EH (cell line): ENCODE measurements at places on chromosomes 1 and 21.

GRCh38 chr1:228511546-228512445 is 24.6 kb downstream of the RNF187 start:
- no peak for DNase-seq

- DNase-seq = peak; percentile 54
These were observed 22.9 kb downstream of the TSHB start for GRCh38 chr1:115052454-115053083.

GRCh38 chr1:43348343-43348808 is 10.4 kb upstream of the CDC20 start:
- no peak for DNase-seq

DNA sequence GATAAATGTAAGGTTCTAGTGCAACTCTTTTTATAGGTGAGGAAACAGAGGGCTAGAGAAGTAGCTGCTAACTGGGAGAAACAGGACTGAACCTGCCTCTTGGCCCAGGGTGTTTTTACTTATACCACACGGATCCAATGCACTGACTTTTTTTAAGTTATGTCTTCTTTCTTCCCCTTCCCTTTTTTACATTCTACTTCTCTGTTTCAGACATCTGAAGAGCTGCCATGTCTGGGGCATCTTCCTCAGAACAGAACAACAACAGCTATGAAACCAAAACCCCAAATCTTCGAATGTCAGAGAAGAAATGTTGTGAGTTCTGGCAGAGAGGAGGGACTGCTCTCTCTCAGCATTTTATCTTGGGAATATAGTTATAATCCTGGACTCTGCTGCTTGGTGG is 1.4 kb downstream of the PFKFB2 start:
- DNase-seq = no peak

DNA sequence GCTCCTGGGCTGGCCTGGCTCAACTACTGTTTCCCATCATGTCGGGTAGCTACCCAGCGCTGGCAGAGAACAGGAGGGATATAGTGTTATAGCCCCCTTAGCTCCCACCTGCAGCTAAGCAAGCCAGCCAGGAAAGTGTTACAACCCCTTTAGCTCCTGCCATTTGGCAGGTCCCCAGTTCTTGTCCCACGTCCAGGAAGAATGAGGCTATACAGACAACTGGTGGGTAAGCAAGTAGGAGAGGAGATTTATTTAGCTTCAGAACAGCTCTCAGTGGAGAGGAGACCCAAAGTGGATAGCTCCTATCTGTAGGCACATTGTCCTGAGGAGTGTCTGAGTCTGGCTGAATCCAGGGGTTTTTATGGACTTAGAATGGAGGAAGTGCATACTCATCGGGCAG is 741.1 kb upstream of the B3GALT2 start:
- no peak for DNase-seq

DNA sequence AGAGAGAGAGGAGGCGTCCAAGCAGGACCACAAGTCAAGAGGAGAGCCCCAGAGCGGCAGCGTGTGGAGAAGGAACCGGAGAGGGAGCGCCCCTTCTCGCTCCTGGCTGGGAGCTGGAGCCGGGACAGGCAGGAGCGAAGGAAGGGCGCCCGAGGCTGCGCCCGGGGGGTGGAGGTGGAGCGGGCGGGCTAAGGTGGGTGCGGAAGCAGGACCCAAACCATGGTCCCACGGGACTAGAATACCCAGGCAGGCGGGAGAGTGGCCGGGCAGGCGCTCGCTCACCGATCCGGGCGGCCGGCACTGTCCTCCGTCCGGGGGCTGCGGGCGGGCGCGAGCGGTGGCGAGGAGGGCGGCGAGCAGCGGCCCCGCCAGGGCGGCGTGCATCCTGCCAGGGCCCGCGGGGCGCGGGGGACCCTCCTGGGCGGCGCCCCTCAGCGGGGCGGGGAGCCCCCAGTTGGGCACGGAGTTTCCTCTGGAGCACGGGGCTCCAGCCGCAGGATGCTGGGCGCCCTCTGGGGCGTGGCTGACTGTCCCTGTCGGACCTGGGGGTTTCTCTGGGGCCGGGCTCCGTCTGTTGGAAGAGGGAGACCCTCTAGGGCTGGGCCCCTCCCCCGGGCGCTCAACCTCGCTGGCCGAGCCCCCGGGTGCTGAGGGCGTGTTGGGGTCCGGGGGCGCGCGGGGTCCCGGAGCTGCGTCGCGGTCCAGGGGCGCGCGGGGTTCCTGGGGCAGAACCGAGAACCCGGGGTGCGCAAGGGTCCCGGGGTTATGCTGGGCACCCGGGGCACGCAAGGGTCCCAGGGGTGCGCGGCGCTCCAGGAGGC is 569 bp downstream of the TRABD2B start:
- DNase-seq = no peak

GRCh38 chr1:19407494-19408096 is 77.7 kb downstream of the CAPZB start:
- DNase-seq = no peak

DNA sequence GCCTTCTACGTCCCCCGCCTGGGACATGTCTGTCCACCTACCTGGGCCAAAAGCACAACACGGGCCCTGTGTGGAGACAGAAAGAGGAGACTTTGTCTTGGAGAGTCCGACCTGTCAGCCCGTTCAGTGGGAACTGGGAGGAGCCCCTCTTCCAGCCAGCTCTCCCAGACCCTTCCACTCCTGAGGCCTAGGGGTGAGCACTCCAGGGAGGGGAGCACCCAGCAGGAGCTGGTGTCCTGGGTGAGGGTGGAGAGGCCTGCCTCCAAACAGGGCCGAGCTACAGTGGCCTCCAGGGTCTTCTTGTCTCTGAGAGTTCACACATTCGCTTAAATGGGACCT is 546 bp downstream of the SPOCD1 start:
- DNase-seq = no peak

DNA sequence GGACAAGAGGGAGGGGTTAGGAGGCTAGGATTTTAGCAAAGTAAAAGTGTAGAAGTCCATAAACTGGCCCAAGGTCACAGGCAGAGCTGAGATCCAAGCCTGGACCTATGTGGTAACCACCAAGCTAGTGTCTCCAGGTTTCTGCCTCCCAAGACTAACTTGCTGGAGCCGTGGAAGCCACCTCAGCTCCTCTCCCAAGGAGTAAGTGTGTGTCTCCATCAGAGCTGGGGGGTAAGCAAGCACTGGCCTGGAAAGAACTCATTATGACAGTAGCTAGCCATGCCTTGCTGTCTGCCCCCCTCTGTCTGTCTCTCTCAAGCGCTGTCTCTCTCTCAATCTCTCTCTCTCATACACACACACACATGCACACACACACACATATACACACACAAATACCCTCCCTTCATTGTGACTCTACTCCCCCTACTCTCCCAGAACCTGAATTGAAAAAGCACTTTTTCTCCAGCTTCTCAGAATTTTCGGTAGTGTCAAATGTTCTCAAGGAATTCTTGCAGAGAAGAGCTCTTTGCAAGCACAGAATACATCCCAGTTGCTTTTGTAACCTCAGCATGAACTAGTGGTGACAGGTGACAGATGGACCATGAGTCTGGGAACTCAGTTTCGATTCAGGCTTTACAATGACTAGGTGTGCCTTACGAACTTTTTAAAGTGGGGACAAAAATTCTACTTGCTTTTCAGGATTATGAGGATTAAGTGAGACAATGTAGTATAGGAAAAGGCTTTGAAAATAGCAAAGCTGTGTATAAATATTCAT is 238.0 kb upstream of the FGGY start:
- no peak for DNase-seq

DNA sequence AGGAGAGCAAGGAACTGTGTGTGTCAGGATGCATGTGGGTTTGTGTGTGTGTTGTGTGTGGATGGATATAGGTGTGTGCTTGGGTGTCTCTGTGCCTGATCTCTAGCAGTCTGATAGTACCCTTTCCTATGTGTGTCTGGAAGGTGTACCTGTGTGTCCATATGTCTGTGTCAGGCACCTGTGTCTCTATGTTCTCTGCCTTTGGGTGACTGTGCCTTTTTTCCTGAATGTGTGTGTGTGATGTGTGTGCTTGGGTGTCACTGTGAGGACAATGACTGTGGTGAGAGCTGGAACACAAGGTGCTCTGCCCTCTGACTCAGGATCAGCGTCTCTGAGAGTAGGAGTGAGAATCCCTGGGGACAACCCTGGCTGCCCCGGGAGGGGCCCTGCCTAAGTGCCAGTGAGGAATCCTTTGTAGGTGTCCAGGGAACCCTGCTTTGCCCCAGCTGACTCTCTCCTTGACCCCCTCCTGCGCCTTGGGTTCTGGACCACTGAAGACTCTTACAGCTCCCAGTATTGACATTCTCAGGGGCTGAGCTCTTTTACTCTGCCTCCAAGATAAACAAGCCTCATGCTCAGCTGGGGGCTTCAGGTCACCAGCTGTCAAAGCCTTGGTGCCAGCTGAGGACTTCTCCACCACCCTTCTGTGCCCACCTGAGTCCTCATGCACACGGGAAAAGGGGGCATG is 735 bp upstream of the EFNA3 start:
- no peak for DNase-seq

- peak; percentile 62 for DNase-seq
These were observed 10.0 kb upstream of the ARHGAP29 start for GRCh38 chr1:94247138-94248094.

DNA sequence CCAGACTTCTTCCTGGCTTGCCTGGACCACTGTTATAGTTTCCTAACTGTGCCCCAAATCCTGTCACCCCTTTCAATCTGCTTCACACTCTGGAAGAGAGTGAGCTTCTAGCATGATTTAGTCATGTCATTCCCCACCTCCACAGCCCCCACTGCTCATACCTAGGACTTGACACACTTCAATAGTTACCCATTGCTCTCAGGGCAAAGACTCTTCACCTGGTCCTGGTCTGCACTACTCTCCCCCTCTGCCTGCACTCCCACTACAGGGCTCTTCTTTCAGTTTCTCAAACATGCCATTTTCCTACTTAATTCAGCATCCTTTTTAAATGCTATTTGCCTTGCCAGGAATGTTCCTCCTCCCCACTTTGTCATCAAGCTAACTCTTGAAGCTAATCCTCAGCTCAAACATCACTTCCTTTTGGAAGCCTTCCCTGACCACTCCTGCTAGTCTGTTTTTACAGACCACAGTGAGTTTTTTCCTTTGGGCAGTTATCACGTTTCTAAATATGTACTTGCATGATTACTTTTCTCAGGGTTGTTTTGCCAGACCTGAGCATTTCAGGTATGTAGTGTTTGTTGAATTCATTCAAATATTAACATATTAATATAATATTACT is 24.7 kb downstream of the CYP2J2 start:
- no peak for DNase-seq

DNA sequence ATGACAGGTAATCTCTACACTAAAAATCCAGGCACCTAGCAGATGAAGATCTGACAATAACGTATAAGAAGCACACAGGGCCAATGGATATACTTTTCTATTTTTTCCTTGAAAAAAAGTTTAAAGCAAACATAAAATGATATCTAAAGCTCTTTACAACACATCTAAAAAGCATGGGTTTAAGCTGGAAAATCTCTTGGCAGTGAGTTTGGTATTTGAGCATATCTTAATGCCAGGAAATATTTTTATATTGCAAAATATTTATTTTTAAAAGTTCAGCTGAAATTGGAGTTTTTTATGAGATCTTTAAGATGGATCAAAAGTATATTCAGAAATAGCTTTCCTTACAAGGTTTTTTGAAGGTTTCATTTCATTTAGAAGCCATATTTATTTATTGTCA is 40.5 kb downstream of the SLC5A9 start:
- no peak for DNase-seq

GRCh38 chr1:202170726-202171125 is 10.3 kb upstream of the PTPN7 start:
- no peak for DNase-seq

GRCh38 chr1:15691434-15692032 is 7.4 kb downstream of the PLEKHM2 start:
- DNase-seq = peak; percentile 19

DNA sequence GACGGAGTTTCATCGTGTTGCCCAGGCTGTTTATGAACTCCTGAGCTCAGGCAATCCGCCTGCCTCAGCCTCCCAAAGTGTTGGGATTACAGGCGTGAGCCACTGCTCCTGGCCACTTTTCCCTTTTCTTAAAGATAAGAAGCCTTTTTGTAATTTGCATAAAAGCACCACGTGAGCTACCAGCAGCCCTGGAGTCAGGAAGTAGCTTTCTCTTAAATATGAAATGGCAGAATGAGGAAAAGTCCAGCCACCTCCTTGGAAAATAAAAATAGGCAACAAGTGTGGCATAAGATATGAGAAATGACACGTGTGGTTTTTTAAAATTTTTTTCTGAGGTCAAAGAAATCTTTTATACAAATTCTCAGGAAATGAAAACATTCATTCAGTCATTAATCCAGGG is 259.7 kb downstream of the DYRK1A start:
- DNase-seq = no peak

- peak; percentile 32 for DNase-seq
These were observed 1.2 kb downstream of the MIER1 start for GRCh38 chr1:66925944-66926343.

DNA sequence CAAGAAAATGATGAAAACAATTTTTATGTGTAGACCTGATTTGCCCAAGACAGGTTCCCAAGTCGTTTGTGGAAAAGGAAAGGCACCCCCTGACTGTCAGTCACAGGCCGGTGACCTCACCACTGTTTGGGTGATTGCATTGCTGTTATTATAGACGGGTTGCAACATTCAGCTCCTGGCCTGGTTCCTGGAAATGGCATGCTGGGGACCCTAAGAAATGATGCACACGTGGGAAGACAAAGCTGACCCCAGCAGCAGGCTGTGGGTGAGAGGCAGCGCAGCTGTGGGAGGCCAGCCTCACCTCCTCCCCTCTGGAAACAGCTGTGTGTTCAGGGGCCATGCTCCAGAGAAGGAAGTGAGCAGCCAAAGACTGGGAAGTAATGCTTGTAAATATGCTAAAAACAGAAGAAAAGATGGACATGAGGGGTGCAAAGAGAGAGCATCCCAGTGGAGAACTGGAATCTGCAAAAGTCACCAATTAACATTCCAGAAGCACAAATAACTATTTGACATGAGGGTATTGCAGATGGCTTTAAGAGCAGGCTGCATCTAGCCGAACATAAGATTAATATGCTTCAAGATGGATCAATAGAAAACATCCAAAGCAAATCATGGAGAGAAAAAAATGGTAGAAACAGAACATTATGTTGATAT is 23.4 kb upstream of the ABCG1 start:
- peak; percentile 4 for DNase-seq

DNA sequence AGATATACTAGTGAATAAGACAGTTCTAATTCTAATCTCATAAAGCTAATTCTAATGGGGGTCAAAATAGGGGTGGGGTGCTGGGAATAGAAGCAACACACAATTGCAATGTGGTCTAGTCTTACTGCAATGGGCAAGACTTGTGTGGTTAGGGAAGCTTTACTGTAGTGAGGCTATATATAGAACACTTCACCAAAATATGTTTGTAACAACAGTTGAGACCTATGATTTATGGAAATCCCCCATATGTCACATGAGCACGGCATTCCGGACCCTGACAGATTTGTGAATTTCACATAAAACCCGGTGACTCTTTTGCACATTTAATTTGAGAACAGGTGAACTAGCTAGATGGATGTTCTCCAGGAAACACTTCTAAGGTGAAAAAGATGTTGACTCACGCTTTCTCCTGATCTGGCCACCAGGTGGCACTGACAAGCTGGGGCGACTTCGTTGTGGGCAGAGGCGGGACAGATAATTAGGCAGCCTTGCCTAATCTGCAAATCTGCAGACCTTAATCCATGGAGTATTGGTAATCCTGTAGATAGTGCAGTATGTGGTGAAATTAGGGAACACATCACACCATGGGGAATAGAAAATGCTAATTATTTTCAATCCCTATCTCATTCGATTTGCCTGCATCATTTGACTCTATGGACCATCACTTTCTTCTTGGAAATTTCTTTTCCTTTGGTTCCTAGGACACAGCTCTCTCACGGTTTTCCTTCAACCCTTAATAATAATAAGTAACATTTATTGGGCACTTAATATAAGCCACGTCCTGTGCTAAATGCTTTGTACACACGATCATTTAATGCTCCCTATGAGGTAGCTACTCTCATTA is 37.7 kb downstream of the KIAA0040 start:
- peak; percentile 60 for DNase-seq
